ENCODE measurements at places on chromosomes 2 and 18. TPM values are rescaled to one million over a fixed set of nuclear protein-coding genes. Genes with fewer than 3 reads are reported as not detected.
A peak's percentile ranks its signal among the peaks of the same experiment; 100 is the strongest.

The GPR17 gene
- not detected for total RNA-seq

DNA sequence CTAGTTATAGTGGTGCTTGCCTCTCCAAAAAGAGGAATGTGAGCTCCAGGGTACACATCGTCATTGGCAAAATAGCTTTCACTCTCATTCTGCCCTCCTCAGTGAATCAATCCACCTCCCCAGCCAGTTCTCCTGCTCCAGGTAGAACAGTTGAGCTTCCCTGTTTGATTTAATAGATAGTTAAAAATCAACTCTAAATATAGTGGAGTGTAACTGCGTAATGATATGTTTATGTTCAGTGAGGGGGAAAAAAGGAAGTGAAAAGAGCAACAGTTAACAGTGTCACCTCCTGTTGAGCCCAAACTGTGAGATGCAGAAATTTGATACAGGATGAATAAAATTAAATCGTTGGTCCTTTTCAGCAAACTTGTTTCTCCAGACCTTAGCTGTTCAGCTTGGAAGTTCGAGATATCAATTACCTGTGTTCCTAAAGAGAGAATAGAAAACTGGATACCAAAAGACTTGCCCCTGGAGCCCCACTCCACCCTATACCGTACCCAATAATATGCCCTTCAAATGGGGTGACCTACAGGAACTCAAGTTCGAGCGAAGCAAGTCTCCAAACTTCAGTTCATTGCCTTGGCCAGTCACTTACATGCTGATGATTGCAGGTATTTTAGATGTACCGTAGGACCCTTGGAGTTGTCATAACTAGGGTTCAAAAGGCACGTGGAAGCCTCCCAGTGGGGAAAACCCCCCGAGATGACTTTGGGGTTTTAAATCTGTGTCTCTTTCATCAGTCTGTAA, 708.4 kb downstream of the RNF144A start:
- no peak overlapping the region for H3K4me3 ChIP-seq
- H3K27ac ChIP-seq: no peak overlapping the region
- H3K36me3 ChIP-seq: no peaks in the 10 kb centered on the region
- DNase-seq: no peak

DNA sequence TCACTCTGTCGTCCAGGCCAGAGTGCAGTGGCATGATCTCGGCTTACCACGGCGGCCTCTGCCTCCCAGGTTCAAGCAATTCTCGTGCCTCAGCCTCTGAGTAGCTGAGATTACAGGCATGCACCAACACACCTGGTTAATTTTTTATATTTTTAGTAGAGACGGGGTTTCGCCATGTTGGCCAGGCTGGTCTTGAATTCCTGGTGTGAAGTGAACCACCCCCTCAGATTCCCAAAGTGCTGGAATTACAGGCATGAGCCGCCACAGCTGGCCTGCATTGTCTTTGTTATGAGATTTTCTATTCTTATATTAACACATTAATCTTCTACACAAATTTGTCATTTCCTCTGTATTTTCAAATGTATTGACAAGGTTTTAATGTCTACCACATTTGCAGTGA, 75.2 kb downstream of the SEPTIN10 start:
- no peaks in the 10 kb centered on the region for H3K36me3 ChIP-seq
- H3K27me3 ChIP-seq: no peaks in the 10 kb centered on the region
- no peak overlapping the region for H3K27ac ChIP-seq
- H3K4me3 ChIP-seq: no peak overlapping the region

GRCh38 chr2:233303252-233303651, 4.4 kb upstream of the SAG start:
- H3K36me3 ChIP-seq: no peaks in the 10 kb centered on the region
- H3K4me1 ChIP-seq: no peaks in the 10 kb centered on the region
- H3K4me3 ChIP-seq: no peak overlapping the region
- no peaks in the 10 kb centered on the region for H3K27me3 ChIP-seq
- H3K27ac ChIP-seq: no peak overlapping the region

The SERPINB3 gene
- total RNA-seq: not detected

DNA sequence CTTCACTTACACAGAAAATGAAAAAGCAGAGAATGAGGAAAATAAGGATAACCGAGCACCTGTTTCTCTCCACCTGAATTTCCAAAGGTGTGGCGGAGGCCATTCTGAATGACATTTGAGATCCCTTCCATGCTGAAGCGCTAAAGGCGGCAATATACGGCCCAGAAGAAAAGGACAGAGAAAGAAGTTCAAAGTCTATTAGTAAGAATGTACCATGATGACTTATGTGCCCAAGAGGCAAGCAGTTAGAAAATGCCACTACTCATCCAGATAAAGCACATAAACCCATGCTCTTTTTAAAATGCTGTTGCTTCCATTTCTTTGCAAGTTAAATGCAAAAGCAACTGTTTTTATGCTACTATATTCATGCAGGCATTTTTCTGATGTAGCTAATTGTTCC, 37.2 kb downstream of the FEZ2 start:
- peak overlapping the region; percentile 80 for H3K27ac ChIP-seq
- H3K27me3 ChIP-seq: no peaks in the 10 kb centered on the region
- peaks cover 24% of the 10 kb centered on the region for H3K4me1 ChIP-seq
- DNase-seq: no peak

DNA sequence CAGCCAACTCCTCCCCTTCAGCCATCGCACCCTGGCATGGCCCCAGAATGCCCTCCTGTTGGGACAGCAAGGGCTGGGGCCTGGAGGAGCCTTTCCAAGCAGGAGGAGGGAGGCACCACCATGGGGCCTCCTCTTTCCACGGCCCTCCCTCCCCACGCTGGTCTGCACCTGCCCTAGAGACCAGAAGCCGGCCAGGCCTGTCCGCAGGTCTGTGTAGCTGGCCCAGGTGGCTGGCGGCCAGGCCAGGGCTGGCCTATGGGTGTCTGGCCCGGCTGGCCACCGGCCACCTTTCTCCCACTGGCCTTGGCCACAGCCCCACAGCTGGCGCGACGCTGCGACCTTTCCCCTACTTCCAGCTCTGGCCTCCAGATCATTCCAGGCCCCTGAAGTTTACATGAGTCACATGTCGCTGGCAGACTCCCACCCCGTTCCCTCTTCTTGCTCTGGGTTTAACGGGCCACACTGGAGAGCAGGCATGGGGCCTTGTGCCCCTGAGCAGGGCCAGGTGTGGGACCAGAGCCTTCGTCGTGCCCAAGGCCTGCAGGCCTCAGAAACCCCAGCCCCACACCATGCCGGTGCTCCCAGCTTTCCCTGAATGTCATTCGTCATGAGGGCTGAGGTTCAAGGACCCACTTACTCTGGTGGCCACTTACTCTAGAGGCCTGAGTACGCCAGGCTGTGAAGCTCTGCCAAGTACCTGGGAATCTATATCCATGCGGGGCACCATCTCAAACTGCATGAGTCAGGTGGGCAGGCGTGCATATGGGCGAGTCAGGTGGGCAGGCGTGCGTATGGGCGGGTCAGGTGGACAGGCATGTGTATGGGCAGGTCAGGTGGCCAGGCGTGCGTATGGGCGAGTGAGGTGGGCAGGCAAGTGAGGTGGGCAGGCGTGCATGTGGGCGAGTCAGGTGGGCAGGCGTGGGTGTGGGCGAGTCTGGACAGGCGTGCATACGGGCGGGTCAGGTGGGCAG, 33.3 kb upstream of the KLF11 start:
- H3K4me1 ChIP-seq: peaks cover 14% of the 10 kb centered on the region
- H3K36me3 ChIP-seq: no peaks in the 10 kb centered on the region
- no peaks in the 10 kb centered on the region for H3K27me3 ChIP-seq
- H3K27ac ChIP-seq: no peak overlapping the region

DNA sequence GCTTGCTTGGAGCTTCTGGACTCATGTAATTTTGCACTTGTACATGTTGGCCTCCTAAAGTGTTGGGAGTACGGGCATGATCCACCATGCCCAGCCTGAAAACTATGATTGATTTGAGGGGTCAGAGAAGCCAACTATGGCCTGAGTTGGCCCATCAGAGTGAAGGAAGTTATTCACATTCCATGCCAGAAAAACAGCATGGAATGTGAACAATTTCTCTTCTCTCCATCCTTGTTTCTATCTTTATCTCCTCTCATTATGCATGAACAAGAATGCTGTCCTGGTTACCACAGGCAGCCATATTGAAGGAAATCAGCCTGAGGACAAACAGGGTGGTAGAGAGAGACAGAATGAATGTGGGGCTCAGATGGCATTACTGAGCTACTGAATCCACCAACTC, 3.5 kb upstream of the CD226 start:
- H3K27ac ChIP-seq: no peak overlapping the region
- DNase-seq: peak; percentile 9
- no peaks in the 10 kb centered on the region for H3K36me3 ChIP-seq
- H3K27me3 ChIP-seq: no peaks in the 10 kb centered on the region
- H3K4me1 ChIP-seq: peaks cover 2% of the 10 kb centered on the region
- no peak overlapping the region for H3K4me3 ChIP-seq

DNA sequence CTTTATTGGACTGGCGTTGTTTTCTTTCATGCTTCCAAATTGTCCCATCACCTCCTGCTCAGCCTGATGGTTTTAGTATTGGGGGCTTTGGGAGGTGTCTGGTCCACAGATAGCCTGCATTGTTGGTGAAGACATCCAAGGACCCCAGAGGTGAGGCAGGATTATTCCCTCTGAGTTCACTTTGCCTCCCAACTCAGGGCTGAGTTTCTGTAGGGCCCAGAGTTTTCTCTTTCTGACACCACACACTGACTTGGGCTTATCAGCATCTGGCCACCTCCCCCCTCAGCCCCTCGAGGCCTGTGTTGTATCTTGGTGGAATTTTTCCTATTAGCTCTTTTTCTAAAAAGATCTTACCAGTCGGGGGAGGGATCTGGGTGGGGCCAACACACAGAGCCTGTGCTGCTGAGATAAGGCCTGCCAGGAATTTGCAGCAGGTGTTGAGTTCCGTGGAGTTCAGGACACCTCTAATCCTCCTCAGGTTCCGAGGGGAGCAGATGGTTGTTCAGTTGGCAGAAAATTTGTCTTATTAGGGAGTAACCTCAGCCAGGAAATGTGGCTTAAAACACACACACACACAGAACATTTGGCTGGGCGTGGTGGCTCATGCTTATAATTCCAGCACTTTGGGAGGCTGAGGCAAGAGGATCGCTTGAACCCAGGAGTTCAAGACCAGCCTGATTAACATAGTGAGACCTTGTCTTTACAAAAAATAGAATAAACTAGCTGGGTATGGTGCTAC, 7.3 kb downstream of the EMILIN2 start:
- H3K27me3 ChIP-seq: peaks cover 7% of the 10 kb centered on the region
- no peak for DNase-seq
- H3K4me3 ChIP-seq: no peak overlapping the region
- no peak overlapping the region for H3K27ac ChIP-seq

GRCh38 chr2:97908208-97908676, 87.5 kb downstream of the TMEM131 start:
- H3K36me3 ChIP-seq: peaks cover 1% of the 10 kb centered on the region
- H3K4me1 ChIP-seq: no peaks in the 10 kb centered on the region
- DNase-seq: no peak
- H3K27me3 ChIP-seq: no peaks in the 10 kb centered on the region
- no peak overlapping the region for H3K27ac ChIP-seq

DNA sequence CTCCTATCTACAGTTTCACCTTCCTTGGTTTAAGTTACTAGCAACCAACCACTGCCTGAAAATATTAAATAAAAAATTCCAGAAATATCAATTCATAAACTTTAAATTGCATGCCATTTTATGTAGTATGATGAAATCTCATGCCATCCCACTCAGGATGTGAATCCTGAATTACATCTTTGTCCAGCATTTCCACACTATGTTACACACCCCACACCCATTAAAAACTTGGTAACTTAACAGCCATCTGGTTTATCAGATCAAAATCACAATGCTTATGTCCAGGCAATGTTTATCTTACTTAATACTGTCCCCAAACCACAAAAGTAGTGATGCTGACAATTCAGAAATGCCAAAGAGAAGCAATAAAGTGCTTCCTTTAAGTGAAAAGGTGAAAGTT, 21.6 kb downstream of the CUL3 start:
- H3K27ac ChIP-seq: no peak overlapping the region
- H3K36me3 ChIP-seq: no peaks in the 10 kb centered on the region
- no peak overlapping the region for H3K4me3 ChIP-seq

DNA sequence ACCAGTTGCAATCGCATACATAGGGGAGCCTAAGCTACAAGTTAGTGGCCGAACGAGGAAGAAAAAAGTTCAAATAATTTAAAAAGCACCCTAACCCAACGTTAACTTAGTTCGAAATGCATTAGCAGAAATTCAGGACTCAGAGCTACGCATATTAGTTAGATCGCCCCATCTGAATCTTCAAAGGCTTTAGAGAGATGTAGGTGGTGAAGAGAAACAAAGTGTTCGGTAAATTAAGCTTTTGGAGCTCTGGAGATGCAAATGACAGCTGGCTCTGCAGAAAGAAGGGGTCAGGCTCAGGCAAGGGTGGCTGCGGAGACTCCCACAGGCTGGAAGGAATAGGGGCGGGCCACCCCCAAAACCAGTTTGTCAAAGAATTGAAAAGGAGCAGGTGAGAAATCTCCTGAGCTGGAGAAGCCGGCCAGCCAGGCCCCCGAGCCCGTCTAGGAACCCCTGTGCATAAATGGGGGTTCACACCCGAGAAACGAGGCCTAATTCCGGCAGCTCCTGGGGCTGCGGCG, 621 bp downstream of the TXNL1 start:
- H3K27ac ChIP-seq: peak overlapping the region; percentile 98
- H3K4me3 ChIP-seq: peak overlapping the region; percentile 98
- peaks cover 3% of the 10 kb centered on the region for H3K4me1 ChIP-seq
- H3K36me3 ChIP-seq: no peaks in the 10 kb centered on the region

GRCh38 chr2:191274413-191274815, 29.2 kb downstream of the MYO1B start:
- no peak overlapping the region for H3K4me3 ChIP-seq
- no peaks in the 10 kb centered on the region for H3K27me3 ChIP-seq
- no peak for DNase-seq
- H3K36me3 ChIP-seq: no peaks in the 10 kb centered on the region
- H3K4me1 ChIP-seq: peaks cover 7% of the 10 kb centered on the region
- H3K27ac ChIP-seq: no peak overlapping the region

DNA sequence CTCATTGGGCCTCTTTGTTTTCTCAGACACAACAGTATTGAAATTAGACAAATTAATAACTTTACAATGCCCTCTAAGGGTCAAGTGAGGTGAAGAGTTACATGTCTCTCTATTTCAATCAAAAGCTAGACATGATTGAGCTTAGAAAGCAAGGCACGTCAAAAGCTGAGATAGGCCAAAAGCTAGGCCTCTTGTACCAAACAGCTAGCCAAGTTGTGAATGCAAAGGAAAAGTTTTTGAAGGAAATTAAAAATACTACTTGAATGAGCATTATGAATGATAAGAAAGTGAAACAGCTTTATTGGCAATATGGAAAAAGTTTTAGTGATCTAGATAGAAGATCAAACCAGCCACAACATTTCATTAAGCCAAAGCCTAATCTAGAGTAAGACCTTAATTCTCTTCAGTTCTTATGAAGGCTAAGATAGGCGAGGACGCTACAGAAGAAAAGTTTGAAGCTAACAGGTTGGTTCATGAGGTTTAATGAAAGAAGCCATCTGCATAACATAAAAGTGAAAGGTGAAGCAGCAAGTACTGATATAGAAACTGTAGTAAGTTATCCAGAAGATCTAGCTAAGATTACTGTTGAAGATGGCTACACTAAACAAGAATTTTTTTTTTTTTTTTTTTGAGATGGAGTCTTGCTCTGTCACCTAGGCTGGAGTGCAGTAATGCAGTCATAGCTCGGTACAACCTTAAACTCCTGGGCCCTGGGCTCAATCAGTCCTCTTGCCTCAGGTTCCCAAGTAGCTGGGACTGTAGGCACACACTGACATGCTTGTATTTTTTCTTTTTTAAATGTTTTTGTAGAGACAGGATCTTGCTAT, 65.5 kb downstream of the FAM117B start:
- no peak overlapping the region for H3K4me3 ChIP-seq
- no peak for DNase-seq
- H3K4me1 ChIP-seq: no peaks in the 10 kb centered on the region
- H3K27me3 ChIP-seq: no peaks in the 10 kb centered on the region
- H3K36me3 ChIP-seq: no peaks in the 10 kb centered on the region
